ENCODE measurements at places on chromosomes 16 and 17. TPM values are rescaled to one million over a fixed set of nuclear protein-coding genes. Genes with fewer than 3 reads are reported as not detected.

DNA sequence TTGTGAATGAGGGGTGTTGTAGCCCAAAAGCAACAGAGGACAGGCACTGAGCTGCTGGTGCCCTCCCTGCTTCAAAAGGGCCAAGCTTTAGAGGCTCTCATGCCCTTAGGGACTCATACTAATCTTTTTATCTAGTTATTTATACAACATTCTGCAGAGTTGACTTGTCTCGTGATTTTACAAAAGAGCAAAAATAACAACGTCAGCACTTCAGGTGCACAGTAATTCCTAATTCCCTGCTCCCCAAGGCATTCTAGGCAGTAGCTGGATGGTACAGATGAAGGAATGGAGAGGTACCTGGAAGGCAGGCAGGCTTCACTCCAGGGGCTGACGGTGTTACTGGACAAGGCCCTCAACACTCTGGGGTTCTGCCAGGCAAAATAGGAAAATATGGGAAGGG lies 406.7 kb upstream of the CCL2 start:
- DNase-seq: no peak

GRCh38 chr17:5139458-5139732 lies 23.6 kb downstream of the USP6 start:
- no peak for DNase-seq

- DNase-seq: no peak
These were observed 28.1 kb downstream of the OGFOD1 start for GRCh38 chr16:56479469-56479868.

GRCh38 chr16:88350922-88351321 lies 31.8 kb upstream of the ZNF469 start:
- no peak for DNase-seq

- no peak for DNase-seq
These were observed 4.0 kb downstream of the PRSS54 start for GRCh38 chr16:58290861-58291260.

GRCh38 chr17:42399121-42399520 lies 10.9 kb upstream of the STAT3 start:
- no peak for DNase-seq

DNA sequence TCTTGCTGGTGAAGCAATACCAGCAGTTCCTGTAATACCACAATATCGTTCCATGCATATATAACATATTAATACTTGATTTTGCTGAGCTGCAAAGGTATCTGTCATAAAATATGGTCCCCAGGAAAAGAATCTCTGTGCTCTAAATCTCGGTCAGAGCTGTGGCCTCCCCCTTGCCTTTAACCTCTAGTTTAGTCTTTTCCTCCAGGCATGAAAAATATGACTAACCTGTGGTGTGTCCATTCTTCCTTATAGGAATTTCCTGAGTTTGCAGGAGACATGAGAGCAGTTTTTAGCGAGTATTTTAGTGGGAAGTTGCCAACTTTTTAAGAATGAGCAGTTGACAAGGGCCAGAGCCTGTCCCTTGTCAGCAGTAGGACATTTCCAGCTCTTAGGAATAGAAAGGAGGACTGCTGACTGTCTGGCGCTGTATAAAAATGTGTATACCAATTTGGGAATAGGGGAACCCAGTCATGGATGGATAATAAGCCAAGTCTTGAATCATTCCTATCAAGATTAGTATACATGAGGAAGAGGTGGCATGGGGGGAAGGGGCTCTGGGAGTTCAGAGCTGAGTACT lies 8.7 kb downstream of the ATXN1L start:
- DNase-seq: no peak

DNA sequence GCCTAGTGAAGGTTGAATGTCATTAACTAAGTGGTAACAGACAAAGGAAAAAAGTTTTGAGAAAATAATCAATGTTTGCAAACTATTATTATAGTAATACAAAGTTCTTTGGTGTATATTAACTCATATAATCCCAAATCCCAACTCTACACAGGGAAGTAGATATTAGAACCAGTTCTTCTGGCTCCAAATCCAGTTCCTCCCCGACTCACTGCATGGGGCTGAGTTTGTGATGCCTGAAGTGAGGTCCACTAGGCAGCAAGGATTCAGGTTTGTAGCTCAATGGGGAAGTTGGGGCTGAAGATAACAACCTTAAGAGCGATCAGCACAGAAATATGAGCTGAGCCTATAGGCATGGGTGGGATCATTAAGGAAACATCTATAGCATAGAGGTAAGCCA lies 5.6 kb upstream of the SYNRG start:
- DNase-seq: no peak

DNA sequence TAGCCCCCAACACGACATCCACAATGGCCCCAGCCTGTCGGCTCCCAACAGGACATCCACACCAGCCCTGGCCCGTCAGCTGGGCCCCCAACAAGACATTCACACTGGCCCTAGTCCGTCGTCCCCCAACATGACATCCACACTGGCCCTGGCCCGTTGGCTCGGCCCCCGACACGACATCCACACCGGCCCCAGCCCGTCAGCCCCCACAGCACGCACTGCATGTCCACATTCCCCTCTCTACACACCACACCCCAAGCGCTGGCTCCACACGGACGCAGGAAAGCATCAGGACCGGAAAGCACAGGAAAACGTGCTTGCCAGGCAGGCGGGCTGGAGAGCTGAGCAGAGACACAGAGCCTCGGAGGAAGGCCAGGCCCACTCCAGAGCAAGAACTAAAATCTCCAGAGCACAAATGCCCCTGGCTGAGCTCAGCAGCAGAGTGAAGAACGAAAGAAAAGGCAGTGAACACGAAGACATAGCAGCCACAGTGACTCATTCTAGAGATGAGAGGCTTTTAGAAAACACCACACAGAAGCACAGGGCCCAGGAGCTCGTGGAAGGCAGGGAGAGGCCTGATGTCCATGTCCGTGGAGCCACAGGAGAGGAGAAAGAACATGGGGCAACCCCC lies 50.6 kb downstream of the LMF1 start:
- DNase-seq: no peak

- DNase-seq: peak; percentile 52
These were observed at the start of gene CCDC57 for GRCh38 chr17:82212331-82213250. Gene CCDC57 (minus strand): TSS chr17:82212842. CDS start chr17:82201944, 10,898 bp downstream.

DNA sequence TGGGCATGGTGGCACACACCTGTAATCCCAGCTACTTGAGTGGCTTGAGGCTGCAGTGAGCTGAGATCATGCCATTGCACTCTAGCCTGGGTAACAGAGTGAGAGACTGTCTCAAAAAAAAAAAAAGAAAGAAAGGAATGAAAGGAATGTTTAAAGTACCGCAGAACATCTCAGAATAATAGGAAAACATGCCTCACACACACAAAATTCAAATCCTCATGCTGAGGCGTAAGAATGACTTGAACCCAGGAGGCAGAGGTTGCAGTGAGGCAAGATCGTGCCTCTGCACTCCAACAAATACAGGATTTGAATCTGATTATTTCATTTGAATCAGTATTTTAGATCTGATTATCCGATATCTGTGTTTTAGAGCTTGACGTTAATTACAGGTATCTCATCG lies 21.3 kb upstream of the GAA start:
- no peak for DNase-seq

GRCh38 chr17:20063665-20064648 lies 54.8 kb downstream of the SPECC1 start:
- DNase-seq: peak; percentile 90

DNA sequence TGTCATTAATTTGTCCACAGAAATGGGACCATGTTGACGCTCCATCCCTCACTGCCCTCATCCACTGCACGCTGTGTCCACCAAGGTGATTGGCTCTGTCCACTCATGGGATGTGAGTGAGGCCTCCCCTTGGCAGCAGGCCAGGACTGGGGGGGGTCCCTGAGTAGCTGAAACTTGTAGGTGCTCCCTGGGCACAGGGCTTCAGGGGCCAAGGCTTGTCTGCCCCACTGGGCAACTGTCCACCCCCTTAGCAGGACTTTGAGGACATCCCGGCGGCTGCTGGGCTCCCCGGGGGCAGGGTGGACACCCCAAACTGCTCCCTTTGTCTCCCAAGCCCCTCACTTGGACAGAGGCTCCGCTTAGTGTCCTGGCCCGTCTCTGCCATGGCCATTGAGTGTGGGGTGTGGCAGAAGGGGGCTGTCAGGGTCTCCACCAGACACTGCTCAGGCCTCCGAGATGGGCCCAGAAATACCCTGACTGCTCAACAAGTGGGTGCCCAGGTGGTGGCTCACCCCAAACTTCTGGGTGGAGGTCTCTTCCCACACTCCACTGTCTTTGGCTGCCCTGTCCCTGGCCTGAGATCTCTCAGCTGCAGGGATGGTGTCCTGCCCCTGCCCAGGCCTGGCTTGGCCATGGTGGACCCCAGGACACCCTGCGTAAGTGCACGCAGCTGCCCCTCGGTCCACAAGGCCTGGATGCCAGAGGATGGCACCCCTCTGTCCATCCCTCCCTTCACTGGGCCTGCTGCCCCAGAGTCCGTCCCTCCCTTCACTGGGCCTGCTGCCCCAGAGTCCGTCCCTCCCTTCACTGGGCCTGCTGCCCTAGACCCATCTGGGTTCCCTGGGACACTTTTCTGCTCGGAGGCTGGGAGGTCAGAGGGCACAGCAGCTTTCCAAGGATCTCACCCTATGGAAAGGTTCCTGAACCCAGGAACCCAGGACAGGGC lies 2.9 kb upstream of the RAB40C start:
- DNase-seq: no peak

- no peak for DNase-seq
These were observed 2.5 kb upstream of the ATP6V0C start for GRCh38 chr16:2511128-2511800.

DNA sequence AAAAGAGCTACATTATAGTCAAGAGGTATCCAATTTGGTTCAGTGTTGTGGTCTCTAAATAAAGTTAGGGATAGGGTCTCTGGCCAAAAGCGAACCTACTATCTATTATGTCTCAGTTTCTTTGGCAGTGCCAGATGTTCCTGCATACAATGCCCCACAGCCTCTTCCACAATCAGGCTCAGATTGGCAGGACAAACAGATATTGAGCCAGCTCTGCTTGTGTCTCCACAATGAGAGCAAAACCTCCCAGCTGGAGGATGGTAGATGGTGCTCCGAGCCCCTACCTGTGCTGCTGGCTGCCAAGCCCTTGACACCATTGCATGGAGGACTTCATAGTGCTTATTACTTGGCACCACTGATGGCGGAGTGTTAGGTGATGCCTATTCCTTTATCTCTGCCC lies 19.7 kb downstream of the PHAF1 start:
- no peak for DNase-seq

GRCh38 chr16:68935008-68935407 lies 91.7 kb downstream of the TANGO6 start:
- DNase-seq: no peak

GRCh38 chr16:86362155-86362849 lies 148.0 kb upstream of the FOXF1 start:
- peak; percentile 60 for DNase-seq

GRCh38 chr16:63702981-63703590 lies 1418.8 kb downstream of the CDH11 start:
- no peak for DNase-seq

GRCh38 chr16:17590711-17591654 lies 120.2 kb upstream of the XYLT1 start:
- no peak for DNase-seq

- DNase-seq: no peak
These were observed 41.0 kb upstream of the MRPS23 start for GRCh38 chr17:57890857-57891232.

GRCh38 chr16:72159386-72159785 lies 12.6 kb downstream of the PMFBP1 start:
- no peak for DNase-seq

DRC7 gene
- total RNA-seq: 0.50 TPM

CD300H gene
- not detected for total RNA-seq

RNF222 gene
- not detected for total RNA-seq

KPNA2 gene
- 473 TPM for total RNA-seq

SRL gene
- total RNA-seq: not detected

HIGD1B gene
- not detected for total RNA-seq

ASPA gene
- total RNA-seq: 0.09 TPM

MSLN gene
- total RNA-seq: 7.6 TPM

CHMP1A gene
- 83.6 TPM for total RNA-seq

MMP25 gene
- 1.6 TPM for total RNA-seq

ADGRG1 gene
- 32.6 TPM for total RNA-seq

MYL4 gene
- not detected for total RNA-seq
